NCI-H774 (cell line): ENCODE measurements at places on chromosomes 2 and 18.

DNA sequence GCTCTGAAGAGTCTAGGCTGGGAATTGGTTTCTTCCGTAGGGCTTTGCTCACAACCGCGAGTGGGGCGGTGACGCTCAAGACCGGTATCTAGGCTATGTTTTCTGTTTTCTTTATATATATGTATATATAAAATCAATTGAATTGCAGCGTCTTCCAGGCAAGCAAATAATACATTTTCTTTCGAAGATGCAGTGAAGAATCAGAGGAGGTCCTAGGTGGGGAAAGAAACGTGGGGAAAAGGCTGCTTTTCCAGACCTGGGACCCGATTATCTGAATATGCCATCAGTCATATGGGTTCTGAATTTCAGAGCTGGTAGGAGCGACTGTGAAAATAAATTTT, 714 bp upstream of the SCN9A start:
- no peak for DNase-seq

DNA sequence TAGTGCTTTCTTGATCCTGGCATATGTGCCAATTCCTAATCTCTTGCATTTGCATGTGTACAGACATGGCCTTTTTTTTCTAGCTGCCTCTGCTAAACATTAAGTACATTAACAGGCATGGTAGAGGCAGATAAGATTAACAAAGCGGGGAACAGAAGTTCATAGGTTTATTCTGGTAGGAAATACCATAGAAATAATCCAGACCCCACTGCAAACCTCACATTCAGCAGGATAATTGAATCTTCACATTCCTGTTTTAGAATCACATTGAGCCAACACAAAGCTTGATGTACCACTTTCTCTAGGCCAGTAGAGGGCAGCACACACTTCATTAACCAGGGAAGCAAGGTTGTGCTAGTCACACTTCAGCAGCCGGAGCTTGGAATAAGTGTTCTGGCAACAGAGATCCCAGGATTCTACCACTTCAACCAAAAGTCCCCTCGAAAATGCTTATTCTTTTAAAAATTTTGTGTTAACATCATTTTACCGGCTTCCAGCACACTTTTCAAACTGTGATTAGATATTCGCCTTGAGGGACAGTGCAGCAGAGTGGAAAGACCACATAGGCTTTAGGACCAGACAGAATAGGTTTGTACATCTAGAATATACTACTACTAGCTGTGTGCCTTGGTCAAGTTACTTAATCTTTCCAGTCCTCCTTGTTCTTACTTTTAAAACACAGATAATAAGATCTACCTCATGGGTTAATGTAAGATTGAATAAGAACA, 420.2 kb upstream of the CHST9 start:
- DNase-seq = peak; percentile 66

GRCh38 chr2:5826979-5827655, 134.9 kb downstream of the SOX11 start:
- DNase-seq = no peak

GRCh38 chr2:159229476-159230144, 56.9 kb downstream of the WDSUB1 start:
- no peak for DNase-seq

DNA sequence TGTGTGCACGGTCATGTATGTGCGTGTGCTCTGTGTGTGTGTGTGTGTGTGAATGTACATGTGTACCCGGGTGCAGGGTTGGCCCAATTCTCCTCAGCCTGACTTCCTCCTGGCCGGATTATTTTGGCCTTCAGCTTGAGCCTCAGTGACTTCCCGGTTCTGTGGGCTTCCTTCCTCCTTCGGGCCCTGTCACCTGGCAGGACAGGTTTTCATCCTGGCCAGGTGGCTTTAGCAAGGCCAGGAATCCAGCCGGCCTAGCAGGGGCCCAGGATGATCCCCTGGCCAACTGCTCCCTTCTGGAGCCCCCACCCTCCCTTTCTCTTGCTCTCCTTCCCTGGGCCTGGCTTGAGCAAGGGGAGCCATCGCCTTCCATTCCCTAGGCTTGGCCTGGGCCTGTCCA, 140.5 kb downstream of the INHBB start:
- DNase-seq = no peak

DNA sequence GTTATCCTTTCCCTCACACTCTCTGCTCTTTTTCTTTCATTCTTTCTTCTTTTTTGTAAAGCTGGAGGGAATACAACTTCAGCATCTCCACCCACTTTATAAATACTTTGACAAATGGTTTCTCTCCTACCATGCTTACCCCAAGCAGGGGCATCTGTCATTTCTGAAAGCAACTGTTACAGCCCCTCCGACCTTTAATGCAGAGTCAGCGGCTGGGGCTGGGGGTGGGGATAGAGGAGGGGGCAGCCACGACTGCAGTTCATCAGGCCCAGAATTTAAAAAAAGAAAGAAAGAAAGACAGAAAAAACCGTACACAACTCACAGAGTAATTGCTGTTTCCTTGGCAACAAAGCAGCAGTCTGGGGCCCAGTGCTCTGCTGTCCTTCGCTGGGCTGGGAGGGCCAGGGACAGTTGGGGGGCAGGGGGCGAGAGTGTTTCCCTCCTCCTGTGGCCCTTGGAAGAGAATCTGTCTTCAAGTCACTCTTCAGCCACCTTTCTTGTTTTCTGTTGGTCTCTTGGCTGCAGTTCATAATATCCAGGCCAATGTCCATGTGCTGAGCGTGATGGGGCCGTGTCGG, 53.8 kb downstream of the CELF4 start:
- no peak for DNase-seq

GRCh38 chr2:42921147-42921520, 128.8 kb upstream of the HAAO start:
- DNase-seq = no peak
